ENCODE measurements at places on chromosomes 16 and 17.

- peak; percentile 53 for DNase-seq
Measured at GRCh38 chr16:12067714-12068401, 91.3 kb downstream of the SNX29 start.

DNA sequence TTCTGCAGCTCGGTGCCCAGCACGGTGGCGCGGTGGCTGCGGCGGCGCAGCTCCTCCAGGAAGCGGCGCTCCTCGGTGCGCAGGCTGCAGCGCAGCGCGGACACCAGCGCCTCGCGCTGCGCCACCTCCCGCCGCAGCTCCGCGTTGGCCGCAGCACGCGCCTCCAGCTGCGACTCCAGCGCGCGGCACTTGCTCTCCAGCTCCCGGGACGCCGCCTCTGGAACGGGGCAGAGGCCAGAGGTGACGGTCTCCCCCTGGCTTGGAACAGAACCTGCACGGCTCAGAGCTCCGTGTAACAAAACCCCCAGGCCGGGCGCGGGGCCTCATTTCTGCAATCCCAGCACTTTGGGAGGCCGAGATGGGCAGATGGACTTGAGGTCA, 13.2 kb upstream of the CLUH start:
- DNase-seq: peak; percentile 69

DNA sequence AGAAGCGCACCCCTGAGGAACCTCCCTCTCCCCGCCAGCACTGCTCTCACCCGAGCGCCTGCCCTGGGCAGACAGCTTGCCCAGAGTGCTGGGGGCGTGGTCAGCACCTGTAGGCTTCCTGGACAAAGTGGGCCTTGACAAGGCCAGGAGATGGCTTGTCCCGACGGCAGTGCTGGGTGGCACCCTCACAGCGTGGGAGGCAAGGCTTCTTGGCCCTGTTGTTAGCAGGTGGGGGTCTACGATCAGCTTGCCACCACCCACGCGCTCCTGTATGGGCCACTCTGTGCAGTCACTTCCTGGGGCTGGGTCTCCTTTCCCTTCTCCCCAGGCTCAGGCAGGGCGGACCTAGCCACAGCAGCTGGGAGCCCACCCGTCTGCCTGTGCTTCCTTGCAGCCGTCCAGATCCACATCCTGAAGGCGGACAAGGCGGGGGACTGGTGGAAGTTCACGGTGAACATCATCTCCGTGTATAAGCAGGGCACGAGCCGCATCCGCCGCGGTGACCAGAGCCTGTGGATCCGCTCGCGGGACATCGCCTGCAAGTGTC, 218.0 kb downstream of the NTN1 start:
- DNase-seq: no peak

DNA sequence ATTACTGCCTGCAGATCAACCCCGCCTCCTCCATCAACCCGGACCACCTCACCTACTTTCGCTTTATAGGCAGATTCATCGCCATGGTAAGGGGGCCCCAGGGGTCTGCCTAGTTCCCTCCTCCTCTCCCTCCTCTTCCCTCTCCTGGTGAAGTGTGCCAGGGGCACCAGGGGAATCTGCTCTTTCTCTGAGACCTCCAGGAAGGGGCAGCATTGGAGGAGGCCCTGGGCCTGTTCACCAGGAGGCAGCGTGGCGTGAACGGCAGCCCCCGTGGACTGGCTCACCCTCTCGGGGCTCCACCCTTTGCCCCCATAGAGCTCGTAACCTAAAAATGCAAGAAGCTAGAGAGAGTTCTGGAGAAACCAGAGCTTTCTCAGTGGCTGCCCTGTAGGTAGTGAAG, 17.1 kb upstream of the CLEC18A start:
- DNase-seq: no peak

DNA sequence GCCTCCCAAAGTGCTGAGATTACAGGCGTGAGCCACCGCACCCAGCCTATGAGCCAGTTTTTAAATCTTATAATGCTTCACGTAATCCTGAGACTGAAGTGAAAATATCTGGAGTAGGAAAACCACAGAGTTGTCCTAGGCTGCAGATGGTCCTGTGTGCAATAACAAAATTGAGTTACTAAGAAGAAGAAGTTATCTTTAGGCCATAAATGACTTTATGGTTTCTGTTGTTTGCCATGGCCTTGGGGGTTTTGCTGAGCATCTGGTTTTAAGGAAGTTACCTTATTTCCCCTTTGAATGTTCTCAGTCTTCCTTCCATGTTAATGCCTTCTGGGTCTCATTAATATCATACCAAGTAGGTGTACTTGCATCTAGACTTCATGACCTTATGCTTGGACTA, 16.5 kb downstream of the NMT1 start:
- no peak for DNase-seq

DNA sequence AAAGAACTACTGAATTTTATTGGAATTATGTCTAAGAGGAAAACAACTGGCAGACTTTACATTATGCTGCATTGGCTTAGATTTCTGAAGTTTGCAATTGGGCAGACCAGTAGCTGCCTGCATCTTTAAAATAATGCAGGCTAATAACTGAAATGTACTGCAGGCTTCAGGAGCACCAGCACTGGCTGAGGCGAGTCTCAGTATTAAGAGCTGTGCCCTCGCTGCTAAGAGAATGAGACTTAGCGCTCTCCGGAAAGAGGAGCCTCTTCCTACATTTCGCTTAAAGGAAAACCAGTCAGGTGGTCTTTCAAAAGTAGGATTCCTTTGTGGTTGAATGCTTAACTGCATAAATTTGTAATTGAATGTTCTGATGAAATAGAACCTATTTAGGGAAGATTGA, 885 bp downstream of the CNTNAP4 start:
- no peak for DNase-seq

DNA sequence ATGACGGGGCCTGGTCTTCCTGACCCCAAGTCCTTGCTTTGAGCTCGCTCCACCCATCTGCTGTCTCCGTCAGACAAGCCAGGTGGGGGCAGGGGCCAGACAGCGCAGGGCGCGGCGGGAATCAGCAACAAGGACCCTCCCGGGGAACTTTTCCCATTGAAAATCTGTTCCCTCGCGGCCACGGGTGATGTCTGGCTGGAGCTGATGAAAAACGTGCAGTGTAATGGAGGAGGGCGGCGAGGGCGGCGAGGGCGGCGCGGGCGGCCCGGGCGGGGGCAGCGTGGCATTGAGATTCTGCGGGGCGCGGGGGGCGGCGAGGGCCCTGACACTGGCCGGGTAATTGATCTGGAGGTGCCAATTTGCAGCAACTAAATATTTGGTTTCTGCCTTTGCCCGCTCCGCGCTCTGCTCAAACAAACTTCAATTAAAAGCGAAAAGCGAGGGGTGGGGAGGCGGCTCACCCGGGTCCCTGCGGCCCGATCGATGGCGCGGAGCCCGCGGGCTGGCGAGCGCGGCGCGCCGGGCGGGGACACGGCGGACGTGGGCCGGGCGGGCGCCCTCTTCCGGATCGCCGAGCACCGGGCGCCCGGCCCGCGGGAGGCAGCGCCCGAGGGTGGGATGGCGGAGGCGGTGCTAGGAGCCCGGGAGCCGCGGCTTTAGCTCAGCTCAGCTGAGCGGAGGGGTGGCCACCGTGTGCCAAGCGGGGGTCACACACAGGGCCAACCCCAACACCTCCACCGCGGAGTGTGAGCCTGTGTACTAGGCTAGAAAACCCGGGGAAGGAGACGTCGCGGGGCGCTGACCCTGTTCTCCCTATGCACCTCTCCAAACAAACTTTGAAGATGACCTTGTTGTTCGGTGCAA, 32.4 kb downstream of the DCAKD start:
- peak; percentile 56 for DNase-seq

GRCh38 chr16:26667307-26667706, 399.4 kb upstream of the C16orf82 start:
- DNase-seq: no peak

- no peak for DNase-seq
Measured at GRCh38 chr17:44230140-44230539, 10.7 kb upstream of the UBTF start.

DNA sequence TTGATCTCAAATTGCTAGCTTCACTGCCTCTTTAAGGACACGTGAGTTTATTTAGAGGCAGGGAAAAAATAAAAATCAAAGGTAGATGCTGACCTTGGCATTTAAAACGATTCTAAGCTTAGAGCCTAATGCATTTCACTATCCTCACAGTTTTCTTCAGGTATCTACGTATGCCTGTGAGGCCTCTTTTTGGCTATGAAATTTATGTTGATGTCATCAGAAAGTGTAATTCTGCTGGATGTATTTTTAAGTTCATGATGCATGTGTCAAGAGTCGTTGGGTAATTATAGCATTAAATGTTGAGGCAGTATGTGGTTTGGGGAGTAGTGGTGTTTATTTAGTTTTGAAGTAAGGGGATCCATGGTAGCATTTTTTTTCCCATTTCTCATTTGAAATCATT, 4.2 kb upstream of the KRTAP3-2 start:
- no peak for DNase-seq

- no peak for DNase-seq
Measured at GRCh38 chr17:62974788-62975187, 8.8 kb downstream of the TANC2 start.

GRCh38 chr17:34579017-34579946, at the start of gene TMEM132E:
TSS of gene TMEM132E (plus strand) at chr17:34579582. CDS start at chr17:34581077, 1,495 bp downstream.
- peak; percentile 30 for DNase-seq

GRCh38 chr17:43878260-43879175, 28.8 kb downstream of the MPP2 start:
- peak; percentile 80 for DNase-seq

GRCh38 chr16:82738699-82739098, 111.9 kb downstream of the CDH13 start:
- no peak for DNase-seq

DNA sequence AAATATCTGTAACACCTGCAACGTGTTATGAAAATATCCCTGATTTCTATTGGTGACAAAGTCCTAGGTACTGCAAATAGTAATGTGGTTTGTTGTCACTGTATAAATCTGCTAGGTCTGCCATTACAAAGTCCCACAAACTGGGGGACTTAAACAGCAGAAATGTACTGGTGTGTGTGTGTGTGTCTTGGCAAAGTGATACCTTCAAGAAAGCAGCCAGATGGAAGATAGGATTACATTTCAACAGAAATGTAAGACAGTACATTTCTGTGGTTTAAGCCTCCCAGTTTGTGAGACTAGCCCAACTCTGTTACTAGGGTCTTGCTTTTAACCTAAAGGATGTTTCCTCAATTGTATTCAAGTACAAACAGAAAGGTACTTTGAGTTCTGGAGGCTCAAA, 531.7 kb downstream of the NPIPA7 start:
- no peak for DNase-seq

- no peak for DNase-seq
Measured at GRCh38 chr16:3612510-3613466, 1.4 kb upstream of the SLX4 start.

DNA sequence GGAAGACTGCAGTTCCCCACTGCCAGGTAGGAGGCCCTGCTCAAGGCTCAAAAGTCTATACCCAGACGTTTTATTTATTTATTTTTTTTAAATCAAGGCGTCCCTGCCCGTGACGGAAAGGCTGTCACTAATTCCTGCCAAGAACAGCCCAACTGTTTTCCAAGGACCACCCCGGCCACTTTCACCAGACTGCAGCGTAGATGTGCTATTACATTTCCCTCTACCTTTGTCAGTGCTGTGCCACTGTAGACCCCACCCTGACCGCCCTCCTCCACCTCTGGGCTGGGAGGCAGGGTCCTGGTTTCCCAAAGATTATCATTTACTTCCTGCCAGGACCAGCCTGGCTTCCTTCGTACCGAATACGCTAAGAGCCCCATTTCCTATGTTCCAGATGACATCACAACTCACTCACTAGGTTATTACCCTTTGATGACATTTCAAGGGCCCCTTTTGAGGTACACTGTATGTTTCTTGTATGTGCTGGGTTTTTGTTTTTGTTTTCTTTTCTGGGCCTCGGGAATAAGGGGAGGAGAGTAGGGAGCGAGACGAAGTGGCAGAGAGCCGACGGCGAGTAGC, 6.3 kb upstream of the RNF227 start:
- no peak for DNase-seq

GRCh38 chr16:87789437-87790291, 23.9 kb upstream of the KLHDC4 start:
- DNase-seq: no peak

DNA sequence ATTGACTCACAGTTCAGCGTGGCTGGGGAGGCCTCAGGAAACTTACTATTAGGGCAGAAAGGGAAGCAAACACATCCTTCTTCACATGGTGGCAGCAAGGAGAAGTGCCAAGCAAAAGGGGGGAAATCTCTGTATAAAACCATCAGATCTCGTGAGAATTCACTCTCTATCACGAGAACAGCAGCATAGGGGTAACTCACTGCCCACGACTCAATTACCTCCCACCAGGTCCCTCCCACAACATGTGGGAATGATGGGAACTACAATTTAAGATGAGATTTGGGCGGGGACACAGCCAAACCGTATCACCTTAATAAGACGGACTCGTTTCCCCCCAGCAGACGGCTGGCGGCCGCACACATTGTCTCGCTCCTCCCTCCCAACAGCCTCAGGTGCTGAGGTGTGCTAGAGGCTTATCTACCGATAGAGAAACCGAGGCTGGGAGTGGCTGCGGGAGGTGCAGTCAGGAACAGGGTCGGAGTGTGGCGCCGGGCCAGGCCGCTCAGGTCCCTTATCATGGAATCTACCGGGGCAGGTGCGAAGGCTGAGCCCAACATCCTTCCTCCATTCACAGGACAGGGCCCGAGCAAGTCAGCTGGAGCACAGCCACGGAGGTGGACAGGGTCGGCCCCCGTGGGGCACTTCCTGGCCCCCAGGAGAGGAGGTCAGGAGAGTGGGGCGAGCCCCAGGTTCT, 4.9 kb upstream of the ZG16B start:
- DNase-seq: no peak

DNA sequence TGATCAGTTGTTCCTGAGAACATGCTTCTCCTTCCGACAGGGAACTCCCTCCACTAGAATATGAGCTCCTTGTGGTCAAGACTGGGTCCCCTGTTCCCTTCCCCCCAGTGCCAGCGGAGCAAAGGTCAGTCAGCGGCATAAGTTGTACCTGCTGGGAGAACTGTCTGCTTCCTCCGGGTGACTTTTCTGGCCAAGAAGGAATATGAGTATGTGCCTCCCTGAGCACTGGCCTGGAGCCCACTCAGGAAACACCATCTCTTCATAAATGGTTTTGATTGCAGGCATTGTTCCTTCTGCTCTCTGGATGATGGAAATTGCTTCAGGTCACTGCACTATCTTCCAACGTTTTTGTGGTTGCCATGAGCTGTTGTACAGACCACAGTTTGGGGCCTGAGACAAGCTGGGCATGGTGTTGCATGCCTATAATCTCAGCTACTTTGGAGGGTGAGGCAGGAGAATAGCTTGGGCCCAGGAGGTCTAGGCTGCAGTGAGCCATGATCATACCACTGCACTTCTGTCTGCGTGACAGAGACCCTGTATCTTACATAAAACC, 2.9 kb upstream of the P4HB start:
- no peak for DNase-seq

- DNase-seq: no peak
Measured at GRCh38 chr16:64470916-64471315, 650.9 kb downstream of the CDH11 start.

DNA sequence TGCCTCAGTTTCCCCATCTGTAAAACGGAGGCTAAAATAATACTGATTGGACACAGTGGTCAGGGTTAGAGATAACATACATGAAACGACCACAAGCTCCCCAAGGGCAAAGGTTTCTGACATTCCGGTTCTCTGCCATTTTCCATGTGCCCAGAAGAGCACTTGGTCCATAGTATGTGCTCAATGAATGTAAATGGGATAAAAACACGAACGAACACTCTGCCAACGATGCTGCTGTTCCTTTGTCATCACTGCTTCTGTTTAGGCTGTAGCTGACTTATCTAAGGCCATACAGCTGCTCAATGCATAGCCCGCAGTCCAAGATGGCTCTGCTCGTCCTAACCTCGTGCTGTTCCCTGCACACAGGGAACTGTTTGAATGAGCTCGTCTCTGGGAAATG, 102.0 kb downstream of the RMI2 start:
- no peak for DNase-seq

Measured in GM12891 (cell line).